ENCODE measurements at places on chromosomes 7 and 10. TPM values are rescaled to one million over a fixed set of nuclear protein-coding genes. Genes with fewer than 3 reads are reported as not detected.
A peak's percentile ranks its signal among the peaks of the same experiment; 100 is the strongest.

ST8SIA6 gene
- total RNA-seq = 0.09 TPM

DNA sequence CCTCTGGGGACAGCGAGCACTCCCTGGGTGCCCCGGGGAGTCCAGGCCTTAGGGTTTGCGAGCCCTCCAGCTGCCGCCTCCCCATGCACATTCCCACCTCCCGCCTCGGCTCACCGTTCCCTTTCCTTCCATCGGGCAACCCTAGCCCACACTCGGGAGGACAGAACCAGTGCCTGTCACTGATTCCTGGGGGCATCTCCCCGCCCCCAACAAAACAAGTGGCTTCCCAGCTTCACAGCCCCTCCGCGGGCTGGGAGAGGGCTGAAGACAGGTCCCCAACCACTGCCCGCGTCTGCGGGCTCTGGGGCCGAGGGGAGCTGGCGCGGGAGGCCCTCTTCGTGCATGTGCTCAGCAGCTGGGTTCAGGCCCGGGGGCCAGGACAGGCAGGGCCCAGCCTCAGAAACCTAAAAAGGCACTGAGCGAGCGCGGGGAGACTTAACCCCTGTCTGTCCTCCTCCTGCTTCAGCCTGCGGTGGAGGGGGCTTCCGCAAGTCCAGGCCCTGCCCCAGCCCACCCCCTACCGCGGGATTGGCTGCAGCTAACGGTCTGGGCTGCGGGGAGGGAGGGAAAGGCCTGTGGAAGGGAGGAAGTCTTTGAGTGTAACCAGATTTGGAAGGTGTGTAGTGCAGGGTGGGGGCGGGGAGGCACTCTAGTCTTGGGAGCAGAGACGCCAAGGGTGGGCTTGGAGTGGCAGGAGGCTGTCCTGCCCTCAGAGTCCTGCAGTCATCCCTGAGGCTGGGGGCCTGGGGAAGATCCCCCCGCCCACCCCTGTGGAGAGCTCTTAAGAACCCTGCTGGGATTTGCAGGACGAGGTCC lies 1.2 kb downstream of the FLNC start:
- DNase-seq = peak; percentile 69

- DNase-seq = no peak
Observed at GRCh38 chr7:21704359-21704758, 161.5 kb downstream of the DNAH11 start.

RPEL1 gene
- total RNA-seq = under 0.01 TPM

DNA sequence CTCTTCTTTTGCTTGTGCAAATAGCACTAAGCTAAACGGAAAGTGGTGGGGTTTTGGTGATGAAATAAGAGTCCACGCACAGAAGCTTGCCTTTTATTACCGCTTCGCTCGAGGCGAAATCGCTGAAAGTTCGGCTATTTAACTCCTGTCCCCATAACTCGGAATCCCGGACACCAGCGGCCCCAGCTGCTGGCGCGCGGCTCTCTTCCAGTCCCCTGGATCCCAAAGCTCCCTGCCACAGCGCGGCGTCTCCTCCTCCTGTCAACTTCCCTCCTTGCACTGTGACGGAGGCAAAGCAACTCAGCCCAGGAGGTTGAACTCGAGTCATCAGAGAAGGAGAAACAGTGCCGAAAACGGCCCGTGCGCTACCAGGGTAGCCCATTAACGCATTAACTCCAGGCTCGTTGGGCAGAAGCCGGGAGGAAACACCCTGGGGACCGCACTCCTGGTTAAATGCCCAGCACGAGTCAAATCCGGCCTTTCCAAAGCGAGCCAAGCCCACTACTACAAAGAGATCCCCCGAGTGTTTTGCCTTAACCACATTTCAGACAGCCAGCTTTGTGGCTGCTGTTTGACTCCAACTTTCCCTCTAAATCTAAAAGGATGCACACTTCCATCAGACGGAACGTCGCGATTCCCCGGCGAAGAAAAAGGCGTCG lies 1.3 kb downstream of the SEMA3D start:
- peak; percentile 82 for DNase-seq

DNA sequence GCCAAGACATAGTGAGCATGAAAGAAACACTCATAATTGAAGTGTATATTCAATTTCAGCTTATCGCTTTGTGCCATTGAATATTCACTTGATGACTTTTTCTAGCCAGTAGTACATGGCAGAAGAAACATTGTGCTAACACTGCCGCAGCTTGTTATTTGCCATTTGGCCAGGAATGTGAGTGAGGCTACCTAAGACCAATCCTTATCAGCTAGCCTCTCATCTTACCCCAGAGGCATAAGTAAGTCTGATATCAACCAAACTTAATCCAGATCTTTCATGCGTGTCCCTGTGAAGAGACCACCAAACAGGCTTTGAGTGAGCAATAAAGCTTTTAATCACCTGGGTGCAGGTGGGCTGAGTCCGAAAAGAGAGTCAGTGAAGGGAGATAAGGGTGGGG lies 586.0 kb upstream of the MBL2 start:
- no peak for DNase-seq

GRCh38 chr7:116524609-116525297 lies at the start of gene CAV1:
TSS of gene CAV1 (plus strand) at chr7:116525036. CDS start at chr7:116525063, 27 bp downstream.
- DNase-seq = peak; percentile 93

GRCh38 chr10:103783681-103784080 lies 71.7 kb downstream of the SH3PXD2A start:
- DNase-seq = no peak

CYREN gene
- total RNA-seq = 46.4 TPM

DNA sequence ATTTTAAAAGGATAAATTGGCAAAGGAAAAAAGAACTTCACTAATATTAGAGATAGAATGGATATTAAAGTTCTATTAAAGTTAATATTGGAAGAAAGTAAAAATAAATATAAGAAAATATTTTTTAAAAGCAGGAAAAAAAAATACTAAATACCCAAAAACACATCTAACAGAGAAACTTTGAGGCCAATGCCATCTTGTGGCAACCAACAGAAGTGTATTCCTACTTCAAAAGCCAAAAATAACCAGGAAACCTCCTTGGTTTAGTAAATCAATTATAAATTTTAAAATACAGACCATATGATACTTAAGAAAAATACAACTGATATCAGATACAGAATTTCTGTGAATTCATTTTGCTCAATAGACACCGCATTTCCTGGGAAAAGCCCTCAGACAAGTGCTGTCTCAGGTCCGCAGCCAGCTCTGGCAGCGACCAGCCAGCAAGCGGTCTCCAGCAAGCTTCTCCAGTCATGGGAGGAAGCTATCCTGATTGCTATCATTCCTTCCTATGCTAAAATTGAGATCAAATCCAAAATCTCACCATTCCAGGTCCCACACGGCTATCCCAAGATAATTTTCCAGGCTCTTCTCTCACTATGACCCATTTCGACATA lies 65.3 kb downstream of the LMBR1 start:
- peak; percentile 53 for DNase-seq

- no peak for DNase-seq
Observed at GRCh38 chr10:117131376-117132327, 6.4 kb downstream of the VAX1 start.

INSYN2A gene
- total RNA-seq = 0.27 TPM

- no peak for DNase-seq
Observed at GRCh38 chr7:88073626-88074025, 139.6 kb downstream of the ADAM22 start.

PKD2L1 gene
- not detected for total RNA-seq

LBX1 gene
- total RNA-seq = 0.08 TPM

CYP26C1 gene
- 0.09 TPM for total RNA-seq

- no peak for DNase-seq
Observed at GRCh38 chr7:10221084-10221483, 752.6 kb upstream of the PHF14 start.

PMS2 gene
- 21.6 TPM for total RNA-seq

DNA sequence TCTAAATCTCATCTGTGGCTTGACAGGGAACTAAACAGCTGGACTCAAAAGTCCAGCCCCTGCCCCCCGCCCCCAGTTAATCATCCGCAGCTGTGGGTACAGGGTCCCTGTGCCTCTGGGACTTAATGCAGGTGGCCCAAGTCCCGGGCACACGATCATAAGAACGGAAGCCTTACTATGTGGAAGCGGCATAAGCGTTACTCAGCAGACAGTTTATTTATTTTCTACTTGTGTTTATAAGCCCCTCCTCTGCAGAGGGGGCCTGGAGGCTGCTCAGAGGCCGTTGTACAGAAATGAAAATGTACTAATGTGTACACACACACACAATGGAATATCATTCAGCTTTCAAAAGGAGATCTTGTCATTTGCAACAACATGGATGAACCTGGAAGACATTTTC lies 158.0 kb upstream of the TNS3 start:
- DNase-seq = no peak

GSTO2 gene
- 3.4 TPM for total RNA-seq

- no peak for DNase-seq
Observed at GRCh38 chr7:100200693-100201092, 19.1 kb upstream of the PVRIG start.

GRCh38 chr7:83655951-83656556 lies 7.1 kb upstream of the SEMA3E start:
- DNase-seq = peak; percentile 71

DNA sequence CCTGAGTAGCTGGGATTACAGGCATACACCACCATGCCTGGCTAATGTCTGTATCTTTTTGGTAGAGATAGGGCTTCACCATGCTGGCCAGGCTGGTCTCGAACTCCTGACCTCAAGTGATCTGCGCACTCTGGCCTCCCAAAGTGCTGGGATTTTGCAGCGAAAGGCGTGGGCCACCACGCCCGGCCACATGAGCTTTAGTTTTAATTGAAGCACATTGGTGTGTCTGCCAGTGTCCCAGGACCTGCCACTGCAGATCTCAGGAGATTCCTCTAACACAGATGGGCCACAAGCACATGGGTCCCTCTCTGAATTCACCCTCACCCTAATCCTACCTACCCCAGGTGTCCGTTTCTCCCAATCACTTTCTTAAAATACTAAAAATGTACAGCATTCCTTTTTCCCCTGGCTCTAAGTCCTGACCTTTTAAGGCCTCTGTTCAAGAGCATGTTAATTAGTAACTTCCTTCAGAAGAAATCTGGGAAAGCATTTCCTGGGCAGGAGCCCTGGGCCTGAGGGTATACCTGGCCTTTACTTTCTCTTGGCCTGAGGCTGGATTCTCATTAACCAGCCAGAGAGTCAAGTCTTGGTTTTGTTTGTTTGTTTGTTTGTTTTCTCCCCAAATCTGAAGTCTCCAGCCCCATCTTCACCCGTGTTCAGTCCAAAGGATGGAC lies 82.6 kb downstream of the PRPF18 start:
- no peak for DNase-seq

DNA sequence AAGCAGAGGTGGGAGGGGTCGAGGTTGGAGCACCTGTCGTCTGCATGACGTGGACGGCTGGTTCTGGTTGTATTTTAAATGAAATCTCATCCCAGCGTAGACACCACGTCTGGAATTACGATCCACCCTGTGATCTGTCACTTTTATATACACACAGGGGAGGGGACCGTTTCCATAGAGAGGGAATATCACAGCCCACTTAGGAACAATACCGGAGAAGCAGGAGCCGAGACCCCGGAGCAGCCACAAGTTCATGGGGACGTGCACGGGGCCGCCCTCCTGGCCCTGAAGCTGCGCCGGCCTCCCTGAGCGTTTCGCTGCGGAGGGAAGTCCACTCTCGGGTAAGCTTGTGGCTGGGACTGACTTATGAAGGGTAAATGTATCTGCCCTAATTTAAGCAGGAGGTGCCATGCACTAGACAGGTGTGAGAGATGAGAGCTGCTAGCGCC lies at the start of gene UCN3:
Gene UCN3, plus strand, starts transcription at position 77 of the 449 bp plus-strand sequence. CDS start 8,755 bp downstream, outside the sequence.
- DNase-seq = no peak

DNA sequence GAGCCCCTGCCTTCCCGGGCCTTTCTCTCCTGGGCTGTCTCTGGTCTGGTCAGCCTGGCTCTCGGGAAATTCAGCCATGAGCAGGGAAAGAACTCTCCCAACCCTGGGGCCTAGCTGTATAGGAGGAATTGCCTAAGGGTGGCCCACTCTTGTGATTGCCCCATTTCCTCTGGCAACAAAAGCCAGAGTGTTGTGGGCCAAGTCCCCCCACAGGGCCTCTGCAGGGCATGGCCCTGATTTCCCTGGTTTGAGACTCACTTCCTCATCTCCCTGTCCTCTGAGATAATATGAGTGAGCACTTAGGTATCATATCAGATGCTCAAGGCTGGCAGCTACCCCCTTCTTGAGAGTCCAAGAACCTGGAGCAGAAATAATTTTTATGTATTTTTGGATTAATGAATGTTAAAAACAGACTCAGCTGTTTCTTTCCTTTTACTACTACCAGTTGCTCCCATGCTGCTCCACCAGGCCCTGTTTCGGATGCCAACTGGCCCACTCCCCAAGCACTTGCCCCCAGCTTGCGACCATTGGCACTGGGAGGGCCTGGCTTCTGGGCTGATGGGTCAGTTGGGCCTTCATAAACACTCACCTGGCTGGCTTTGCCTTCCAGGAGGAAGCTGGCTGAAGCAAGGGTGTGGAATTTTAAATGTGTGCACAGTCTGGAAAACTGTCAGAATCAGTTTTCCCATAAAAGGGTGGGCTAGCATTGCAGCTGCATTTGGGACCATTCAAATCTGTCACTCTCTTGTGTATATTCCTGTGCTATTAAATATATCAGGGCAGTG lies 11.4 kb downstream of the IRF5 start:
- peak; percentile 16 for DNase-seq

TAS2R41 gene
- total RNA-seq = not detected

ITGA8 gene
- 2.6 TPM for total RNA-seq

Measured in fibroblast of the aortic adventitia (primary cell).